ENCODE measurements at places on chromosomes 12 and 14. TPM values are rescaled to one million over a fixed set of nuclear protein-coding genes. Genes with fewer than 3 reads are reported as not detected.

Gene TMPRSS12
- not detected for total RNA-seq

Gene CPNE8
- total RNA-seq, result 23.6 TPM

Gene FSCB
- not detected for total RNA-seq

Gene RNF212B
- not detected for total RNA-seq

Gene INHBC
- not detected for total RNA-seq
